HAP-1 (cell line): ENCODE measurements at places on chromosomes 1 and 21.

- no peak for DNase-seq
Observed at GRCh38 chr1:170377440-170377839, 154.5 kb upstream of the GORAB start.

GRCh38 chr21:44085491-44086321 lies 21.5 kb upstream of the PWP2 start:
- DNase-seq: no peak

- no peak for DNase-seq
Observed at GRCh38 chr1:29144178-29144577, 20.5 kb upstream of the TMEM200B start.

- DNase-seq: no peak
Observed at GRCh38 chr1:116572099-116572498, 1.3 kb upstream of the CD58 start.

DNA sequence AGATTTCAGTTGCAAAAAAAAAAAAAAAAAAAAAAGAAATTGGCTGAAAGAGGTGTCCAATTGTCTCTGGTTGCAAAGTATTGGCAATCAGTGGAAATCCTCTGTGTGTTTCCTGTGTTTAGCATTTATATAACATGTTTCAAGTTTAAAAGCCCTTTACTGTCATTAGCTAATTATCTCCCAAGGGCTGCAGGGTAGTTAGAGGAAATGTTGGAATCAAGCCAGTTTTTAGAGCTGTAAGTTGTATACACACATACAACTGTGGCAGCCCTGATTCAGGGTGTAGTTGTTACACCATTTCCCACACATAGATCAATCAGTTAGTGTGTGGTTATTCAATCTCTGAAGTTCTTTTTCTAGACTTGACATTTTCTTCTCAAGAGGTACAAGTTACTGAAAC lies 8.9 kb upstream of the ZNF326 start:
- no peak for DNase-seq

GRCh38 chr1:119859647-119860046 lies 36.7 kb downstream of the ADAM30 start:
- no peak for DNase-seq
